Stimulated activated CD8-positive, alpha-beta memory T cell treated with anti-CD3 and anti-CD28 coated beads, Interleukin-4, amount 100 ng/mL, for 1 hour (primary cell): ENCODE measurements at places on chromosomes 4 and X.

DNA sequence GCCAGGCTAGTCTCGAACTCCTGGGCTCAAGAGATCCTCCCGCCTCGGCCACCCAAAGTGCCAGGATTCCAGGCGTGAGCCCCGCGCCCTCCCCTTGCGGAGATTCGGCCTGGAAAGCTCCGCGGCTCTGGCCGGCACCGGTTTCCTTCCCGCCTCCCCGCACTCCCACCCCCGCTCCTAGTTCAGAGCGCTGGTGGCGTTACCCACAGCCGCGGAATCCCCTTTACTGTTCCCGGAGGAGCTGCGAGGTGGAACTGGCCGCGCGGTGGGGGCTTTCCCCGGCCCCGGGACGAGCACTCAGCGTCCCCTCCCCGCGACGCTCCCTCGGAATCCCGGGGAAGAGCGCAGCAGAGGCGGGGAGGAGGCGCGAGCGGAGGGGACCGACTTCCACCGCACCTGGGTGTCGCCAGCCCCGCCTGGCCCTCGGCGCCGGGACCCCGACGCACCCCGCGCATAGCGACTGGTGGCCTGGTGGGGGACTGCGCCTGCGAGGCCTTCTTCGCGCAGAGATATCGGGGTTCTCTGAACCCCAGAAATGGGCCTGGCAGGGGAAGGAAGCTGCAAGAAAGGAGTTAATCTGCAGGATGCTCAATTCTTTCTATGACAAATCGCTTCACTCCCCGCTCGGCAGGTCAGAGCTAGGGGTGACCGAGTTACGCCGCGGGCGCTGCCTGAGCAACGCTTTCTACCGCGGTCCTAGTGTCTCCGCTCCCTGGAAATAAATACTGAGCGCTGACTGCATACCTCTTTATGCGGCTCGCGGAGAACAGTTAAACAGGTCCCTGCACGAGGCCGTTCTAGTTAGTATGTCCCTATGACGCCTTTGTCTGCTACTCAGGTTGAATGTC is 14.6 kb upstream of the SLC25A4 start:
- DNase-seq = no peak

- DNase-seq = no peak
These were observed 127.1 kb downstream of the FBXO8 start for GRCh38 chr4:174156239-174156826.

DNA sequence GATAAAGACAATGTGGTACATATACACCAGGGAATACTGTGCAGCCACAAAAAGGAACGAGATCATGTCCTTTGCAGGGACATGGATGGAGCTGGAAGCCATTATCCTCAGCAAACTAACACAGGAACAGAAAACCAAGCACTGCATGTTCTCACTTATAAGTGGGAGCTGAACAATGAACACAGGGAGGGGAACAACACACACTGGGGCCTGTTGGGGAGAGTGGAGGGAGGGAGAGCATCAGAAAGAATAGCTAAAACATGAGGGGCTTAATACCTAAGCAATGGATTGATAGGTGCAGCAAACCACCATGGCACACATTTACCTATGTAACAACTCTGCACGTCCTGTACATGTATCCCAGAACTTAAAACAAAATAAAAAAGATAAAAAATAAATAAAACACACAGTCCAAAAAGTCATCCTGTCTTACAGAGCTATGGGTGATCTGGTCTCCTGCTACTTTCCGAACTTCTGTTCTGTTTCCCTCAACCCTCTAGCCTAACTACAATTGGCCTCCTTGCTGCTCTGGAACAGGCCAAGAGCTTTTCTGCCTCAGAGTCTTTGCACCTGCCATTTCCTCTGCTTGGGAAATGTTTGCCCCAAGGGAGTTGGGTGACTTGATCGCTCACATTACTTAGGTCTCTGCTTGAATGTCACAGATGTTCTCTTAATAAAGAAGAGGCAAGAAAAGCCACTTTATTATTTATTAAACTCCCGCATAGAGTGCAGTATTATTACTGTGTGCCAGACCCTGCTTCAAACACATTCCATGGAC is 1.1 kb upstream of the CD38 start:
- DNase-seq = no peak

- no peak for DNase-seq
These were observed 67.7 kb upstream of the SPANXN2 start for GRCh38 chrX:143788265-143788664.

- no peak for DNase-seq
These were observed 228.4 kb downstream of the DTHD1 start for GRCh38 chr4:36509845-36510244.

GRCh38 chr4:168765726-168766125 is 244.3 kb downstream of the CBR4 start:
- DNase-seq = no peak

DNA sequence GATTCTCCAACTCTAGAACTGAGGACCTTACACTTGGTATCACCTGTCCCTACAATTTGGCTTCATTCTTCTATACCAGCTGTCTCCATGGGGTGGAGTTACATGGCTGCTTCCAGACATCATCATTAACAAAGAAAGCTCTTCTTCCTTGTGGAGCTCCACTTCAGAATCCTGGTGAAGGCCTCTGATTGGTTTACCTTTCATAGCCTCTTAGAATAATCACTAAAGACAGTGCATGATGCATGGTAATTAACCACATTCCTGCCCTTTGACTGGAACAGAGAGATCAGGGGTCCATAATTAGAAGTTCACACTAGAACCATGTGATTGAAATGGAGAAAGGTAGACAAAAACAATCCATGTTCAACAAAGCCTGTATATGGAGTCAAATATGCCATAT is 112.6 kb upstream of the ZNF827 start:
- DNase-seq = no peak

DNA sequence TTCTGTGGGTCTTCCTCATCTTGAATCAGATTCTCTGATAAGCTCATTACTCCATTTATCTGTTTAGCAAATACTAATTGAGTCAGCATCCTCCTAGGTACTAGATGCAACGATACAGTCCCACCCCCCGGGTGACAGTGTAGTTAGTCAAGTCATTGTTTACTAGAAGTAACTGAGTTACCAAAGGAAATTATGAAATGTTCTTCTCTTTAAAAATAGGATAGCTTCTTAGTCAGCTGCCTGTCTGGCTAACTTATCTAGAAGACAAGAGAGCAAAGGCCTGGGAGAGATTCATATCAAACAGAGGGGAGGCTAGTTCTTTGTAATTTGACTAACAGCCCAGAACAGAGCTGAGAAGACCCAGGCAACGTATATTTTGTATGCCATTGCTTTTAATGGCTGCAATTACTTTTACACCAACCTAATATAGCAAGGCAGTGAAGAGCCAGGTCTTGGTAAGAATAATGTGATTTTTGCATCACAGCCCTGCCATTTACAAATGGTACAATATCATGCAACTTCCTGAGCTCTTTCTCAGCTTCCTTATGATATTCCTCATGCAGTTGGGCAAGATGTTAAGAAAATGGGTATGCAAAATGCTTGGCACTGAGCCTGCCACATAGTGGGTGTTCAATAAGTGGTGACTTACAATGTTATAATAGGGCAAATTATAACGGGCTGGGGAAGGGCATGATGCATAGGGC is 149.9 kb downstream of the CHIC2 start:
- DNase-seq = no peak

DNA sequence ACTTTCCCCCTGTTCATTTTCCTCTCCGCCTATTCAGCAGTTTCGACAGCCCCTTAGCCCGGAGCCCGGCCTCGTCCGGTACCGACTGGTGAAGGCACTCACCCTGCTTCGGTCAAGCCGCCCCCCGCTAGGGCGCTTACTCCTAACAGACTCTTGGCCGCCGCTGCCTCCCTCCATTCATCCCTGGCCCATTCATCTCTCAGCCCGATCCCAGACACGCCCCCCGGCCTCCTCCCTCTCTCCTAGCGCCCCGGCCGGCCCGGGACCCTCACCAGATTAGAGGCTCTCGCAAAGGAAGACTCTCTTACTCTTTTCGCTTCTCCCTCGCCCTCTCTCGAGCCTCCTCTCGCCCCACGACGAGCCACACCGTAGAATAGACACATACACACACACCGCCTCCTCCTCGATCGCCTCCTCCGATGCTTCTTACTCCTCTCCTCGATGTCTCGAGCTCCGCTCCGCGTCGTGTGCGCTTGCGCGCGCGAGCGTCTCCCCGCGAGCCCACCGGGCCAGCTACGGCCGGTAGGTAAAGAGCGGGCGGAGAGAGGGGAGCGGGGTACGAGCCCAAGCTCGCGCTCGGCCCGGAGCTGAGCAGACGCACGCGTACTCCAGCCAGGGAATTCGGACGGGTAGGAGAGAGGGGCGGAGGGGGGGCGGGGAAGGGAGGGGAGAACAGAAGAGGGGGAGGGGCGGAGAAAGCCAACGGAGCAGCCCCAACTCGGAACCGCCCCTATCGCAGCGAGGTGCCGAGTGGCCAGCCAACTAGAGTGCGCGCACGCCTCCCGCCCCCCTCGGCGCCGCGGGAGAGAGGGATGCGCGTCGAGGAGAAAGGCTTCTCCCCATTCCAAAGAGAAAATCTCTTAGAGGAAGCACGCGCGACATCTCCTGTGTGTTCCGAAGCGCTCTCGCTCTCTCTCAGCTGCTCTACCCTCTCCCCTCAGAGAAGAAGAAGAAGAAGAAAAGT is at the start of gene WNK3:
Gene WNK3, minus strand, starts transcription at position 633 of the 964 bp plus-strand sequence.
- no peak for DNase-seq

DNA sequence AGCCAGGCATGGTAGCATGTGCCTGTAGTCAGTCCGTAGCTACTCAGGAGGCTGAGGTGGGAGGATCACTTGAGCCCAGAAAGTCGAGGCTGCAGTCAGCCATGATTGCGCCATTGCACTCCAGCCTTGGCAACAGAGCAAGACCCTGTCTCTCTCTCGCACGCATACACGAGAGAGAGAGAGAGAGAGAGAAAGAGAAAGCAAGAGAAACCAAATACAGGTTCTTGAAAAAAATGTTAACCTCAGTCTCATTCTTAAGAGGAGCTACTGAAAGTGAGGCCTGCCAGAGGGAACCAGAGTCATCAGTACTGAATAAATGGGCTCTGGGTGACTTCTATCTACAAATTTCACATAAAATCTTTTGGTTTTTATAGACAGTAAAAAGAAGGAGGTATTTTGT is 42.9 kb downstream of the KIAA0232 start:
- no peak for DNase-seq

DNA sequence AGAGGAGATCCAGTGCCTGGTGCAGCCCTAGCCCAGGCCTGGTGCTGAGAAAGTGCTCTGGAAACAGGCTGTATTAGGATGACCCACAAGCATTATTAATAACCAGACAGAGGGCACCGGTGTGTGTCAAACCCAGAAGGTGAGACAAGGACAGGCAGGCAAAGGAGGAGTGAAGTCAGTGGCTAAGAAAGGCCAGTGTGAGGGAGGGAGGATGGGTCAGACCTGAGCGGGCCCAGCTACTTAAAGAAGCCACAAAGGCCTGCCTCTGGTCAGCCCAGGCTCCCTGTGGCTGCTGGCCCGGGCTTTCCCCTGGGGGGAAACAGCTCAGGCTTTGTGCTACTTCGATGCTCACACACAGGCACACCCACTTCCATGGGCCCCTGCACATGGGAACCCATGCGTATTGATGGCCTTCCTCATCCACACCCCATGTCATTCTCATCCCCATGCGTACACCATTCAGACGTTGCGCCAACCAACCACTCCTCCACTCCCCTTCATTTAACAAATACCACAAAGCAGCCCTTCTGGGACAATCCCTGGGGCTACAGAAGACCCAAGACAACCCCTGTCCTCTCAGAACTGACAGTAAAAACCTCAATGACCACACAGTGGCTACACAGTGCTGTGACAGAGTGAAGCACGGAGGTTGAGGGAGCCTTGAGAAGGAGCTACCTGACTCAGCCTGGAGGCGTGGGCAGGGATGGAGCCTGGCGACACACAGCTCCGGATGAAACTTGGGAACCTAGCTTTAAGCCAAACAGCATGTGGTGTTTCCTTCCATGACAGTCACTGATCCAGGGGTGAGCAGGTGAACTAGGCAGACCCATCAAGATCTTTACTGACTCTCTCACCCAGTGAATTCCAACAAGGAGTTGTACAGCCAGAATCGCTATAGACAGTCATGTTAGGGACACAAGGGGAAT is 24.9 kb upstream of the MTM1 start:
- no peak for DNase-seq
